ENCODE measurements at places on chromosomes 4 and X. TPM values are rescaled to one million over a fixed set of nuclear protein-coding genes. Genes with fewer than 3 reads are reported as not detected.

Gene PRSS12
- 0.06 TPM for total RNA-seq

Gene CITED1
- total RNA-seq, result not detected

Gene BBS12
- total RNA-seq, result 1.6 TPM

Gene RNF212
- total RNA-seq, result 0.42 TPM

Gene SULT1B1
- total RNA-seq, result 0.52 TPM

GRCh38 chr4:2047031-2047660 is 12.0 kb upstream of the NAT8L start:
- DNase-seq, result no peak

DNA sequence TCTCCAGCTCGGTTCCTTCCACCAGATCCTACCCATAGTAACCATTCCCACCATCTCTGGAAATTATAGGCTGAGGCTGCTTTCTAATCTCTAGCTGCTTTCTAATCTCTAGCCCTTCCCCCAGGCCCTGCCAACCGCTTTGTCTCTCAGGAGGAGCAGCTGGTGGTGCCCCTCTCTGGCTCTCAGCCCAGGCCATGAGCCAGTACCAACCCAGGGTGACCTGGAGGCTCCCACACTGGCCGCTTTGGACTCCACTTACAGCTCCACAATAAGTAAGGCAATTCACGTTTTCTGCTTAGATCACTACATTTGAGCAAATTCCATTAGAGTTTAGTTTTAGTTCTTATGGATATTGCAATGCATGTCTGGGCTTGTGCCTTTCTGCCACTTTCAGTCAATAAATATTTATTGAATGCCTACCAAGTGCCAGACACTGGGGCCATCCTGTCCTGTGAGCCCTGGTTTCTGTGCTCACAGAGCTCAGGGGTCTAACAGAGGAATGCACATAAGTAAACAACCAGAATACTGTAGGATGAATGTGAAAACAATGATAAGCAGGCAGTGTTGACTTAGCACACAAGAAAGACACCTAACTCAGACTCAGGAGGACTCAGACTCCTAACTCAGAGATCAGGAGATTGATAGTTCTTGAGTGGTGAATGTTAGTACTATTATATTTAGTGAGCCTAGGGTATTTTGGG is 38.9 kb downstream of the SMC1A start:
- no peak for DNase-seq

GRCh38 chr4:182163180-182163579 is 80.0 kb upstream of the TENM3 start:
- DNase-seq, result no peak

GRCh38 chr4:76017056-76017686 is 6.1 kb downstream of the CXCL10 start:
- no peak for DNase-seq

DNA sequence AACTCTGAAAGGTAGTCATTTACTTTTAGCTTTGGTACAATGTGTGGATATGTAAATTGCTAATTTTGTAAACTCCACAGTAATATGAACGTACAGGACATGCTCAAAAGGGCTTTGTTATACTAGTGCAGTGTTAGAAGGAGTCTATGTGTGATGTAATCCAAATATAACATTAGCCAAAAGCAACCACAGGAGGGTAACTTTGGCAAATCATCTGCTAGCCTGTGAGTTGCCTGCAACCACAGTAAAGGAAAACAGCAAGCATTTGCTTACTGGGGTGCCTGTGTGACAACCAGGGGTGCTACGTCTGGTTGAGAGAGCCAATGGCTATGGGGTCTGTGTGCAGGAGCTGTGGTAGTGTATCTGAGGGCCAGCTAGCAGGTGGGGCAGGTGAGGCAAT is 245.8 kb downstream of the ADAMTS3 start:
- no peak for DNase-seq

GRCh38 chr4:153974452-153974851 is 185.6 kb upstream of the SFRP2 start:
- no peak for DNase-seq

DNA sequence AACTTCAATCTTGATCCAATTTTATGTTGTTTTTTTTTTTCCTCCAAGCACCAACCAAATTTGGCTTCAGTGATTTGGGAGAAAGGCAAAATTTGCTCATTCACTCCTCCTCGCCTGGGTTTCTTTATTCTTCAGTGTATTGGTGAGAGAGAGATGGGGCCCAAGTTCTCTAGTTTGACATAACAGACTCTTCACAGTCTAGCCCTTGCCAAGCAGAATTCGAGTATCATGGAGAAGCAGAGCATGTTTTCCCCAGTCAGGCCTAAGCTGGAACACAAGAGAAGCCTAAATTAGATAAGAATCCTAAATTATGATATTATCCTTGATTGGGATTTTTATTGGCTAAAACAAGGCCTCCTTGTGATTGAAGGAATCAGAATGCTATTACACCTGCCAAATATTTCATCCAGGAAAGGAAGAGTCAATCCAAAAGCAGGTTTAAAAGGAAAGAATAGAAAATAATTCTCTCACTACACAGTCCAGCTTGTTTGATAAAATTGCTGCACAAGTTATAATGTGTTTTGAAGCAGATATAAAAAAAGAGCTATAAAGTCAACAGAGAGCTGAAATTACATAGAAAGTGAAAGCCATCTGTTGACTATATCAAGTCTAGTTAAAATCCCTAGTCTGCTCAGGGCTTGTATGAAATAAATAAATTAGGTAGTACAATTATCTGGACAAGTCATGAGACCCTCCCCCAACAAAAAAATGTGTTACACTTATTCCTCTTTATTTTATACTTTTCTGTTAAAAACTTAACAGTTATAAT is 39.9 kb upstream of the FAM241A start:
- DNase-seq, result no peak

GRCh38 chrX:7109838-7110793 is 37.4 kb upstream of the STS start:
- no peak for DNase-seq

All from psoas muscle (tissue), 8 donors.